ENCODE measurements at places on chromosomes 16 and 17.

DNA sequence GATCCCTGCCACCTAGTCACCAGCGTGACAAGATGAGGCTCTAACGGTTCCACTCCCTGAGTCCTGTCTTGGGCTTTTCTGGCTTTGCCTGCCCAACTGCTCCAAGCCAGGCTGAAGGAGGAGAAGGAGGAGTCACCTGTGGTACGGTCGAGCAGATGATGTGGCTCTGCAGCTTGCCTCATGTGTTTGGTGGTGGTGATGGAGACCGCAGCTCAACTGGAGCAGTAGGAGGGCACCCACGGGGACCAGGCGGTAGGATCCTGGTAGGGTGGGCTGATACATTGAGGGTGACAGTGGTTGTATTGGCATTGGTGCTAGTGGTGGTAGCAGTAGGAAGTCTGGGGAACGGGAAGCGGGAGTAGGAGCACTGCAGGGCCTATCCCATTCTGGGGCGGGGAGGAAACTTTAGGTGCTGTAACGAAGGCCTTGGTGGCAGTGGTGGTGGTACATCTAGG is 202.8 kb upstream of the WSB1 start:
- no peak for DNase-seq

- DNase-seq = no peak
These were observed 21.0 kb downstream of the KSR1 start for GRCh38 chr17:27477050-27477888.

GRCh38 chr16:2969545-2970521 is 685 bp downstream of the PAQR4 start:
- no peak for DNase-seq

- DNase-seq = no peak
These were observed 5.1 kb upstream of the C1QTNF8 start for GRCh38 chr16:1101133-1101532.

- DNase-seq = no peak
These were observed 15.1 kb downstream of the CACNG5 start for GRCh38 chr17:66849851-66850580.

Data from skin of body (tissue), 3 donors.